ENCODE measurements at places on chromosomes 2 and 18. TPM values are rescaled to one million over a fixed set of nuclear protein-coding genes. Genes with fewer than 3 reads are reported as not detected.

Gene E2F6
- 26.4 TPM for total RNA-seq

Gene UGT1A8
- not detected for total RNA-seq

Gene SFXN5
- total RNA-seq = 10.4 TPM

Gene TFPI
- 3.0 TPM for total RNA-seq

Gene PDCD1
- not detected for total RNA-seq

Gene SP9
- not detected for total RNA-seq

Gene DHRS9
- not detected for total RNA-seq

Gene REG1B
- total RNA-seq = not detected

Gene PRSS56
- total RNA-seq = not detected

Gene HOXD13
- total RNA-seq = 5.3 TPM

Gene ARHGEF4
- total RNA-seq = 8.9 TPM

Gene ABCG8
- not detected for total RNA-seq

Gene KLHL30
- 0.04 TPM for total RNA-seq

Gene SERPINB7
- 2.8 TPM for total RNA-seq

Gene CCDC85A
- total RNA-seq = not detected
